ENCODE measurements at places on chromosomes 2 and 18. TPM values are rescaled to one million over a fixed set of nuclear protein-coding genes. Genes with fewer than 3 reads are reported as not detected.

The CD8B2 gene
- not detected for total RNA-seq

- H3K27ac ChIP-seq, result no peak overlapping the region
- H3K36me3 ChIP-seq, result no peaks in the 10 kb centered on the region
- no peaks in the 10 kb centered on the region for H3K27me3 ChIP-seq
Measured at GRCh38 chr18:51051105-51051712, 21.2 kb downstream of the SMAD4 start.

The IL1B gene
- total RNA-seq, result not detected

GRCh38 chr18:42649331-42650035, 466.0 kb downstream of the RIT2 start:
- no peaks in the 10 kb centered on the region for H3K4me1 ChIP-seq
- no peak overlapping the region for H3K27ac ChIP-seq
- no peaks in the 10 kb centered on the region for H3K36me3 ChIP-seq

GRCh38 chr2:226333388-226333787, 466.2 kb downstream of the IRS1 start:
- H3K27ac ChIP-seq, result no peak overlapping the region
- no peak overlapping the region for H3K4me3 ChIP-seq
- H3K4me1 ChIP-seq, result no peaks in the 10 kb centered on the region
- no peak for DNase-seq
- H3K36me3 ChIP-seq, result no peaks in the 10 kb centered on the region
- H3K27me3 ChIP-seq, result no peaks in the 10 kb centered on the region

DNA sequence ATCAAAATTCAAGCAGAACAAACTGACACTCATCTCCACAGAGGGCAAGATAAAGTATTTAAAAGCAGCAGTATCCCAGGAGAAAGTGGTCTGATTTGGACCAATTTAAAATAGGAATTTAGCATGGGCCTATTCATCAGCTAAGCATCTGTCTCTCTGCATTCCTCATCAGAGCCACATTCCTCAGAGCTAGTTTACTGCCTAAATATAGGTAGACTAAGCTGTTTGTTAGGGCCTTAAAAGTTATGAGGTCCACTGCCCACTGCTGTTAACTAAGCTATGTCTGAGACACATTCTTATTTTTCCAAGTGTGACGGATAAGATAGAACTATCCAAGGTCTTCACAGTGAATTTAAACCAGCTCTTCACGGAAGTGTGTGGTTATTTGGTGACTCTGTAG, 17.6 kb downstream of the NEB start:
- no peak overlapping the region for H3K27ac ChIP-seq
- no peaks in the 10 kb centered on the region for H3K36me3 ChIP-seq
- H3K4me3 ChIP-seq, result no peak overlapping the region
- H3K4me1 ChIP-seq, result no peaks in the 10 kb centered on the region
- DNase-seq, result no peak

GRCh38 chr2:63962186-63962585, 57.0 kb downstream of the VPS54 start:
- H3K27me3 ChIP-seq, result no peaks in the 10 kb centered on the region
- no peak overlapping the region for H3K4me3 ChIP-seq
- H3K36me3 ChIP-seq, result peaks cover 8% of the 10 kb centered on the region
- no peak for DNase-seq
- no peak overlapping the region for H3K27ac ChIP-seq
- no peaks in the 10 kb centered on the region for H3K4me1 ChIP-seq

DNA sequence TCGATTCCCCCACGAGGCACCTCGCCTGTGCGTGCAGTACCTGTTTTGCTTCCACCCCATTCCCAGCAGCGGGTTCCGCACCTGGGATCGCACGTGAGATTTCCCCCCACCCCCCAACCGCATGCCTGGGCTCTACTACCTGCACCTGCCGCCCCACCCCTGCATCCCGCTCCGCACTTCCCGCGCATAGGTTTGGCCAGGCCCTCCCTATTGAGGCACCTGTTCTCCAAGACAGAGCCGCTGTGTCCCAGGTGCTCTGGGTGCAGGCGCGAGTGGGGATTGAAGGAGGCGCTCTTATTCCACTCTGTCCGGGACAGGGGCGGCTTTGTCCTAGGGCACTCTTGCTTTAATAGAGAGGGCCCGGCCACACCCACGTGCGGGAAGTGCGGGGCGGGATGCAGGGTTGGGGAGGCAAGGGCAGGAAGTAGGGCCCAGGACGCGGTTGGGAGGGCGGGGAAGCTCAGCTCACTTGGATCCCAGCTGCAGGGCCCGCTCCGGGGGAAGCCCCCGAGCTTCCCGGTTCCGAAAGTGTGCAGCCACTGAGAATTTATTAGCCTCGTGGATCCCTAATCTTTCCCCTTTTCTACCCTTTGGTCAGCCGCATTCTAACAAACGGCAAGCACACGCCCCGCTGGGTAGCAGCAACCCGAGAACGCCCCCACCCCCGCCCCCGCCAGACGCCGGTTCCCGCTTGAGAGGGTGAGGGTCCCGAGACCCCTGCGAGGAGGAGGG, 670 bp upstream of the MOCOS start:
- H3K4me3 ChIP-seq, result peak overlapping the region; percentile 61
- no peak overlapping the region for H3K27ac ChIP-seq
- 0 out of 2 replicates have a peak, but pooled peaks cover 5% of the 10 kb centered on the region for H3K4me1 ChIP-seq

DNA sequence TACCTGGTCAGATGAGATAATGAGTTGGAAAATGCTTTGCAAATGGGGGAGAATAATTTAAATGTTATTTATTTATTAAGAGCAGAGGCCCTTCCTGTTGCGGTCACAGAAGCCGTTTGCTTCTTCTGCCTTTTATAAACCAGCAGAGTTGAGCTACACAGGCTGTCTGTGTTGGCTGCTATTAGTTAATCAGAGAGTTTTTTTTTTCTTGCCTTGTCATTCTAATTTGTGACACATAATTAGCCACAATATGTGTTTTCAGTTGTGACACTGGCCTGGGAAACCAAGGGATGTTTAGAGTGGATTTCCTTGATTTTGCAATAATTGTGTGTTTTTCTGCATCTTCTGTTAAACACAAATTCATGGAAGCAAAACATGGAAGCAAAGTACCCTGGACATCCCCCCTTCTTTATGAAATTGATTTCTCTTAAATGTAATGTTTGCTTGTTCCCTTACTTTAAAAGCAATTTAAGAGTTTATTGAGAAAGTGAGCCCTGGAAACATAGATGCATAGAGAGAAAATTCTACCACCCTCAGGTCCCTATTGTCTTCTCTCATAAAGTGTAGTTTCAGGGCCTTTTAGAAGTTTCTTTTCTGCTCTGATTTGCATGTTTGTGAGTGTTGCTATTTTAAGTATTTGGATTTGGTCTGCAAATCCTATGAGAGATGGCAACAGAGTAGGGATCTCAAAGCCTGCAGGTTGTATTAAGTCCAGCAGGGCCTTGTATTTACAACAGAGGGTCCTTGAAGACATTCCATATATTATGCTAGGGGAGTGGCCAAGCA, 22.8 kb upstream of the IL37 start:
- no peaks in the 10 kb centered on the region for H3K27me3 ChIP-seq
- H3K4me1 ChIP-seq, result no peaks in the 10 kb centered on the region
- no peak for DNase-seq
- no peaks in the 10 kb centered on the region for H3K36me3 ChIP-seq
- H3K27ac ChIP-seq, result no peak overlapping the region
- no peak overlapping the region for H3K4me3 ChIP-seq

The CDK15 gene
- 4.8 TPM for total RNA-seq

DNA sequence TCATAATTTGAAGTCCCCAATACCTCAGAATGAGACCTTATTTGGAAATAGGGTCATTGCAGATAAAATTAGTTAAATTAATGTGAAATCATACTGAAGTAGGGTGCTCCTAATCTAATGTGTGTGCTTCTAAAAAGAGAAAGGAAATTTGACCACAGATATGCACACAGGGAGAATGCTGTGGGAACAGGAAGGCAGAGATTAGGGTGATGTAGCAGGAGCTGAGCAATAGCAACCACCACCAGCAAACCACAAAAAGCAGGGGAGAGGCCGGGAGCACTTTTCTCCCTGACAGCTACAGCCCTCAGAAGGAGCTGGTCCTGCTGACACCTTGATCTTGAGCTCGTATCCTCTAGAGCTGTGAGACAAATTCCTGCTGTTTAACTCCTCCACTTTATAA, 24.6 kb upstream of the SCG2 start:
- H3K36me3 ChIP-seq, result no peaks in the 10 kb centered on the region
- no peak overlapping the region for H3K27ac ChIP-seq
- H3K27me3 ChIP-seq, result no peaks in the 10 kb centered on the region
- H3K4me3 ChIP-seq, result no peak overlapping the region
- DNase-seq, result no peak
